Activated T-helper 2 cell treated with anti-CD3 and anti-CD28 coated beads, Interferon-gamma antibody, Interleukin-2, Interleukin-4, amounts not matched to agents 10 μg/mL and 5 μg/mL and 100 μg/mL, durations not matched to agents 14 hours and 24 hours and 36 hours (primary cell): ENCODE measurements at places on chromosomes 11 and 22. TPM values are rescaled to one million over a fixed set of nuclear protein-coding genes. Genes with fewer than 3 reads are reported as not detected.

BACE1-AS gene
- 4.6 and 5.3 TPM in 2 replicates for total RNA-seq

OR52E8 gene
- total RNA-seq, result not detected in 2 replicates

PIWIL4 gene
- 0.67 and 0.84 TPM in 2 replicates for total RNA-seq

FOLR3 gene
- total RNA-seq, result 0.18 and 0.51 TPM in 2 replicates

NXPE1 gene
- total RNA-seq, result not detected in 2 replicates

CRYBB3 gene
- 0.21 and 0.23 TPM in 2 replicates for total RNA-seq

PARVG gene
- total RNA-seq, result 73.5 and 75.6 TPM in 2 replicates

PHETA2 gene
- total RNA-seq, result 5.6 and 5.7 TPM in 2 replicates

NTM gene
- not detected in 2 replicates for total RNA-seq

GAL3ST3 gene
- total RNA-seq, result 0.18 TPM in 1 of 2 replicates, not detected in the other

PDE2A gene
- 0.44 and 0.62 TPM in 2 replicates for total RNA-seq

DRAP1 gene
- 116 and 118 TPM in 2 replicates for total RNA-seq

KRTAP5-8 gene
- not detected in 2 replicates for total RNA-seq

PRDM11 gene
- 1.9 and 2.6 TPM in 2 replicates for total RNA-seq

SPTBN2 gene
- 0.73 and 0.99 TPM in 2 replicates for total RNA-seq

DNAJB7 gene
- total RNA-seq, result not detected in 2 replicates
